ENCODE measurements at places on chromosomes 2 and 18.
A peak's percentile ranks its signal among the peaks of the same experiment; 100 is the strongest.

GRCh38 chr18:79901665-79902064, 49.8 kb downstream of the SLC66A2 start:
- DNase-seq = no peak

GRCh38 chr2:231227310-231228162, 29.1 kb downstream of the ARMC9 start:
- peak; percentile 50 for DNase-seq

DNA sequence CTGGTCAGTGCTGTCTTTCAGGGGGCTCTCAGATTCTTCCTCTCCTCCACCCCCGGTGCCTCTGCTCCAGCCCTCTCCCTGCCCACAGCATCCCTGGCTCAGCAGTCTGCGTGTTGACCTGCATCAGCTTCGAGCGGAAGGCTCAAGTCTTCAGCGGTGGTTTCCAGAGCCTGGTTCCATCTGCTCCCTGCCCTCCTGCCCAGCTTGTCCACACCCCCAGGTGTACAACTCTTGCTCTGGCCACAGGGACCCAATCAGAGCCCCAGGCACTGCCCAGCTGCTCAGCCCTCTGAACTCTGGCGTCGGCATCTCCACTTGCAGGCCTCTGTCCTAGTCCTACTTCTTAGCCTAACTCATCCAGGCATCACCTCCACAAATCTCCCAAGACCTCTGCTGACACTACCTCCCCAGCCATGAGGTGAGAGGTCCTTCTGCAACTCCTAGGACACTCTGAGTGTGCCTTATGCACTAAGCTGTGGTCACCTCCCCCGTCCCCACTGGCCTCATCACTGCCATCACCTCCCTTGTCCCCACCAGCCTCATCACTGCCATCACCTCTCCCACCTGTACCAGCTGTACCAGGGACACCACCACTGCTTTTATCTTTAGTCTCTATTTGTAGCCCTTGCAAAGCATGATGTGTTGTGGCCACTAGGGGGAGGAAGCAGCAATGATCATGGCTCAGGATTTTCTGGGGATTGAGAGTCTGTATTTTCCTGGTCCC, 60.9 kb downstream of the EDAR start:
- DNase-seq = peak; percentile 29

DNA sequence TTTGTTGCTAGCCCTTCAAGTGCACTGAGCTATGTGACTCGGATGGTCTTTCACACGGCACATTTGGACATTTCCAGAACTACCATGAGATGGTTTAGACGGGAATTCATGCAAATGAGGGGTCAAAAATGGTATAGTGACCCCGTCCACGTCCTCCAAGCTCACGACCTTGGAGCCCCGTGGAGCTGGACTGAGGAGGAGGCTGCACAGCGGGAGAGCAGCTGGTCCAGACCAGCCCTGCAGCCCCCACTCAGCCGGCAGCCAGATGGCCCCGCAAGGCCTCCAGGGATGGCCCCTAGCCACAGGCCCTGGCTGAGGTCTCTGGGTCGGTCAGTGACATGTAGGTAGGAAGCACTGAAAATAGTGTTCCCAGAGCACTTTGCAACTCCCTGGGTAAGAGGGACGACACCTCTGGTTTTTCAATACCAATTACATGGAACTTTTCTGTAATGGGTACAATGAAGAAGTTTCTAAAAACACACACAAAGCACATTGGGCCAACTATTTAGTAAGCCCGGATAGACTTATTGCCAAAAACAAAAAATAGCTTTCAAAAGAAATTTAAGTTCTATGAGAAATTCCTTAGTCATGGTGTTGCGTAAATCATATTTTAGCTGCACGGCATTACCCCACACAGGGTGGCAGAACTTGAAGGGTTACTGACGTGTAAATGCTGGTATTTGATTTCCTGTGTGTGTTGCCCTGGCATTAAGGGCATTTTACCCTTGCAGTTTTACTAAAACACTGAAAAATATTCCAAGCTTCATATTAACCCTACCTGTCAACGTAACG, 88.8 kb downstream of the EPAS1 start:
- no peak for DNase-seq

- DNase-seq = peak; percentile 98
Measured at GRCh38 chr18:79575891-79576685, 103.5 kb upstream of the CTDP1 start.

GRCh38 chr2:10537522-10538199, 89.5 kb upstream of the ODC1 start:
- no peak for DNase-seq

DNA sequence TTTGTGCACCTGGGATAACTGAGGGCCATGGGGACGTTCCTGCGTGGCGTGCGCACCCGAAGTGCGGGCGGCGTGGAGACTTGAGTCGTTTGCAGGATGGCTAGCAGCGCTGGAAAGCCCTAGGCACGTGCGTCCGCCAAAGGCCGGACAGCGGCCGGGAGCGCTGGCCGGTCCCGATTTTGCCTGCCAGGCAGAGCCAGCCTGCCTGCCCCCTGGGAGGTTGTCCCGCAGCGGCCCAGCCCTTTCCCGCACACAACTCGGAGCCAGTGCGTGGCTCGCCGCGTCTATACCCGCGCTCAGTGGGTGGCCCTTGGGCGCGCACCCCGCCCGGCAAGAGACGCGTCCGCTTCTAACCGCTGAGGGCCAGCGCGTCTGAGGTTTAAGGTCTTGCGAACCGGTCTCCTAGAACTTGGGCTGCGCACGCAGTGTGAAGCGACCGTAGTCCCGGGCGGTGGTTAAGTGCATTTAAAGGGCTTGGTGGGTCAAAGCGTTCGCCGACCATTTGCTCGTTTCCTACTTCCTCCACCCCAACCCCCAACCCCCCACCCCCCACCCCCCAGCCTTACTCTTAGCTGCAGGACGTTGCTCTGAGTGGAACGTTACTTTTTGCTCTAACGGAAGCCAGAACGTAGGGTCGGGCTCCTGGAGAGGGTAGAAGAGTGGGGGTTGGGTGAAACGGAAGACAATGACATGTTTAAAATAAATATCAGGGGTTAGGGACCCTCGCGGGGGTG, 627 bp downstream of the CDCA7 start:
- peak; percentile 31 for DNase-seq

DNA sequence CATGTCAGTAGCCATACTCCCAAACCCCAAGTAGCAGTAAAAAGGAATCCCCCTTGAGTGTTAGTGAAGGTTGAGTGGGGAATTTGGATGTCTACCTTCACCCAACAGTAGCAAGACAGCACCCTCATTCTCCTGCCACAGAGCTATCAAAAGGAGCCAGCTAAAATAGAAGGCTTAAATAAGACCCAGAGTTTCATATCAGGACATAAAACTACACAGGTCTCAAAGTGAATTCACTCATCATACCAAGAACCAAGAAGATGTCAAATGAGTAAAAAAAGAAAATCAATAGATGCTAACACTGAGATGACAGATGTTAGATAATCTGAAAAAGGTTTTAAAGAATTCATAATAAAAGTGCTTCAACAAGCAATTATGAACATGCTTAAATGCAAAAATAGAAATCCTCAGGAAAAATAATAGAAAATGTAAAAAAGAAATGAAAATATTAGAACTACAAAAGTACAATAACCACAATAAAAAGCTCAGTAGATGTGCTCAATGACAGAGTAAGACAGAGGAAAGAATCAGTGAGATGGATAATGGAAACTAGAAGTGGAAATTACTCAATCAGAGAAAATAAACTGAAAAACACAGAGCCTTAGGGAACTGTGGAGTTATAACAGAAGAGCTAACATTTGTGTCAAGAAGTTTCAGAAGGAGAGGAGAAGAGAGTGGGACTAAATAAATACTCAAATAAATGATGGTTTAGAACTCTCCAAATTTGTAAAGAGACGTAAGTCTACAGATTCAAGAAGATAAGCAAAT, 90.5 kb downstream of the EDAR start:
- DNase-seq = no peak

GRCh38 chr2:120594856-120595685, 140.6 kb upstream of the GLI2 start:
- DNase-seq = no peak

DNA sequence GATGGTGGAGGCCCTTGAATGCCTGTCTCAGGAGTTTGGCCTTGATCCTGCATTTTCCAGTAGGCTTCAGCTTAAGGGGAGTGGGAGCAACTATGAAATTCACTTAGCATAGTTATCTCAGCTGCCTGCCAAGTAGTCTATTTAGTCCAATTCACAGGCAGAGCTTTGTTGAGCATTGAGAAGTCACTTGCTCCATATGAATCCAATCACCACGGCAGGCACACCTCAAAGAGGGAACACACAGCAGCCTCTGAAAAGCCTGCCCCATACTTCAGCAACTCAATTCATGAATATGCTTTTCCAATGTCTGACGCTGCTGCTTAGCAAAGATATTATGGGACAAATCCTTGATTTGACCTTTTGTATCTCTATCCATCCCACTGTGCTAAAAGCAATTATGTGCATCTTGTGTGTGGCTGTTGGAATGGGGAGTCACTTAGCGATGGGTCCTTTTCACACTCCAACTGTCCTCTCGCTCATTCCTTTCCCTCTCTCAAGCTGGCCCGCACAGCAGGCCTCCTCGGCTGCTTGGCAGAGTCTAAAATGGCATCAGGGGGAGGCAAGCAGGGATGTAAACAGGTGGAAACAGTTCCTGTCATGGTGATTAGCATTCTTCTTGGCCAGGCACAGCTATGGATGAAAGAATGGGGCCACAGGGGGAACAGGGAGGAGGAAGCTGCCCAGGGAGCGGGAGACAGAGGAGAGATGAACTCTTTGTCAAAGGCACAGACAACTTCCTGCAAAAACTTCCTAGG, 56.0 kb upstream of the LRPPRC start:
- no peak for DNase-seq

DNA sequence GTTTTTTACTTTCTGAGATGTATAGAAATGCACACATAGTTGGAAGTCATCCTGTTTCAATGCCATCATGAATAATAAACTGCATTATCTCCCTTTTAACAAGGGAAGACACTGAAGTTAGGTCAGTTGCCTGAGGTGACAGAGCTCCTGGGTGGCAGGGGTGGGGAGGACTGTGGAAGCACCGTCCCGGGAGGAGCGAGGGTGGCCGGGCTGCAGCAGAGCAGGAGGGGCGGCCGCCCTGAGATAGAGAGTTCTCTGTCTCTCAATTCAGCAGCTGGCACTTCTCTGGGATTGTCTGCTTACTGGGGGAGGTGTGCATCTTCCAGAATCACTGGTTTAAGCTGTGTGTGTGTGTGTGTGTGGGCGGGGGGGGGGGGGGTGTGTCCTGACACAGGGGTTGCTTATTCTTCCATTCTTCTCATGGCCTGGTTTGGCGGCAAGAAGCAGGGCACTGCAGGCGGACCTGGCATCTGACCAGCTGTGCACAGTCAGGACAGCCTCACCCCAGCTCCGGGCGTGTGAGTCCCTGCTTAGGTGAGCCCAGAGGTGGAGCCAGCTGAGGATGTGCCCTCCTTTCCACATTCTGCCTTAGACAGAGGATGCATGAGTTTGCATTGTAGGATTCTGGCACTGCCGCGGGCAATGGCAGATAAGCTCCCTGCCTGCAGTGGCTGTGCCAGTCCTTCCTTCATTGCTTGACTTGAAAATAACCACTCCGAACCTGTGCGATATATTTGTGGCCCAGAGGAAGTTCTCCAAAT, 40.4 kb downstream of the VWA3B start:
- no peak for DNase-seq

All from NCI-H1092 treated with DMSO at 0.1 percent for 48 hours (cell line).